ENCODE measurements at places on chromosomes 13 and 19.
A peak's percentile ranks its signal among the peaks of the same experiment; 100 is the strongest.

- DNase-seq = no peak
Observed at GRCh38 chr13:62251734-62252133, 836.1 kb upstream of the PCDH20 start.

DNA sequence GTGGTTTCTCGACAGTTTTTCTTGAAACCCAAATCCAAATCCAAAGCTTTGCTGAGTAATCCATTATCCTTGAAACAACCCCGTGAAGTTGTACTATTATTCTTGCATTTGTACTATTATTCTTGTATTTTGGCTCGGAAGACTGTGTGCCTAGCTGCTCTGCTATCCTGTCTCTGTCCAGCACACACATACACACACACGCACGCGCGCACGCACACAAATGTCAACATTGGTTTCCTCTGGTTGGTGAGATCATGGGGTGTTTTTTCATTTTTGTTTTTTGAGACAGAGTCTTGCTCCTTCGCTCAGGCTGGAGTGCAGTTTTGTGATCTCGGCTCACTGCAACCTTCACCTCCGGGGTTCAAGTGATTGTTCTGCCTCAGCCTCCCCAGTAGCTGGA lies 14.9 kb upstream of the KLK4 start:
- DNase-seq = no peak

GRCh38 chr13:49226613-49227012 lies 6.5 kb downstream of the MLNR start:
- DNase-seq = no peak

GRCh38 chr13:34372581-34372980 lies 554.6 kb downstream of the RFC3 start:
- no peak for DNase-seq

DNA sequence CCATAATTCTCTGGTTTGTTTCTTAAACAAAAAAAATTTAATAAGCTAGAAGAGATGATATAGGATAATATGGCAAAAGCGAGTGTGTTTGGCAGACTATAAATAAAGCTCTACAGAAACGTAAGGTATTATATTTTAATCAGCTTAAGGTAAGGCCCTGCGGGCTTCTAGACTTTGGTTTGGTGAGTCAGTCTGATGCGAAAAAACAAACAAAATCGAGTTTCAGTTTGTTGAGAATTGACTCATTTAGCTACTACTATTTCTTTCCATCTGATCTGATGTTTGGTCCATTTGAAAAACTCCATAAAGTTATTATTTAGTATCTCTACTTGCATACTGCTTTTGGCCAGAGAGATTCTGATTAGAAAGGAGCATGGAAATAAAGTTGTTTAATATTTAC lies 138.0 kb downstream of the MIPEP start:
- DNase-seq = no peak

DNA sequence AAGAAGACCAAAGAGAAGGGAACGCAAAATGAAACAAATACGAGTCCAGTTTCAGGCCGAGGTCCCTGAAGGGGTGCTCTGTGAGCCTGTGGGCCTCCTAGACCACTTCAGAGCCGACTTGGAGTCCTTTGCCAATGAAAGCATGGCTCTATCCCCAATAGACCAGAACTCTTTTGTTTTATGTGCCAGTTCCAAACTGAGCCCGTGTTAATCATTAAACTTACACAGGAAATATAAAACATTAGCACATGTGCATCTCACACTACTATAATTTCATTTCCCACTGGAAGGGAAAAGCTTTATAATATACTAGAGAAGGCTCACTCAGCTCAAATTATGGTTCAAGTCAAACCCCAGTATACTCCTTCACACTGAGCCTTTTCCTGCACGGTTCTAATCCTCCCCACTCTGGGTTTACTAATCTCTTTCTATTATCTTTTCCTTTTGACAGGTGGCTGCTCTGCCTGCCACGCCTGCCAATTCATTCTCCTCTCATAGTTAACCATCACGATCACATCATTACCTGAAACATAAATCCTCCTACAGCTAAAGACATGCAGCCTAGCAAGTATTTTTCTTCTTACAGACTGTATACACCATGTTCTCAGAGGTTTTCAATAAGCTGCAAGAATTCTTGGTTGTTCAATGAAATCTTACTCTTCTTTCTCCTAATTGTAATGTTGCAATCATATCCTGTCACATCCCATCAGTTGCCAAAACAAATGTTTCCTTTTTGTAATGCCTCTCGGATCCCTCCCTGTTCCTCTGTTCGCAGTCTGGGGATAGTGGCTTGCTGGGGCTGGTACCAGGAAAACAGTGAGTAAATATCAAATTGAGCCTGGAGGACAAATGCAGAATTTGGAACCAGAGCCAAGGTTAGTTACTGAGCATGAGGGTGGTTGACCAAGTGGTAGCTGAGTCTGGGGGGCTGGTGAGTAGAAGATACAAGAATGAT lies 18.8 kb upstream of the WASF3 start:
- no peak for DNase-seq

DNA sequence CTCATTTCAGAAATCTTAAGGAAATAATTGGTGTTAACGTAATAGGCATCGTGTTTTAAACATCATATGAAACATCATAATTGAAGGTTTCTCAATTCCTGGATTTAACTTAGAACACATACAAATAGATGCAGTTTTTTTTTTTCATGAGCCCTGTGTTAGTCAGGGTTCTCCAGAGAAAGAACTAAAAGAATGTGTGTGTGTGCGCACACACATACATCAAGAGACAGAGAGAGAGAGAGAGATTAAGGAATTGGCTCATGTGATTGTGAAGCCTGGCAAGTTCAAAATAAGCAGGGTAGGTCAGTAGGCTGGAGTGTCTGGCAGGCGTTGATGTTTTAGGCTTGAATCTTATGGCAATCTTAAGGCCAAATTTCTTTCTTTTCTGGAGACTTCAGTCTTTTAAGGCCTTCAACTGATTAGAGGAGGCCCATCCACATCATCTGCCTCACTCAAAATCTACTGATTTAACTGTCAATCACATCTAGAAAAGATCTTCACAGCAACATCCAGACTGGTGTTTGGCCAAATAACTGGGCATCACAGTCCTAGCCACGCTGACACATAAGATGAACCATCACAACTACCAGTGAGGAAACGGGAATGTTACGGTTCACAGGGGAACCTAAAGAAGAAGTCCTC lies 25.2 kb downstream of the SPATA13 start:
- no peak for DNase-seq

- DNase-seq = no peak
Observed at GRCh38 chr13:51262501-51263211, 40.5 kb downstream of the FAM124A start.

- no peak for DNase-seq
Observed at GRCh38 chr13:75327135-75327510, 154.8 kb downstream of the TBC1D4 start.

DNA sequence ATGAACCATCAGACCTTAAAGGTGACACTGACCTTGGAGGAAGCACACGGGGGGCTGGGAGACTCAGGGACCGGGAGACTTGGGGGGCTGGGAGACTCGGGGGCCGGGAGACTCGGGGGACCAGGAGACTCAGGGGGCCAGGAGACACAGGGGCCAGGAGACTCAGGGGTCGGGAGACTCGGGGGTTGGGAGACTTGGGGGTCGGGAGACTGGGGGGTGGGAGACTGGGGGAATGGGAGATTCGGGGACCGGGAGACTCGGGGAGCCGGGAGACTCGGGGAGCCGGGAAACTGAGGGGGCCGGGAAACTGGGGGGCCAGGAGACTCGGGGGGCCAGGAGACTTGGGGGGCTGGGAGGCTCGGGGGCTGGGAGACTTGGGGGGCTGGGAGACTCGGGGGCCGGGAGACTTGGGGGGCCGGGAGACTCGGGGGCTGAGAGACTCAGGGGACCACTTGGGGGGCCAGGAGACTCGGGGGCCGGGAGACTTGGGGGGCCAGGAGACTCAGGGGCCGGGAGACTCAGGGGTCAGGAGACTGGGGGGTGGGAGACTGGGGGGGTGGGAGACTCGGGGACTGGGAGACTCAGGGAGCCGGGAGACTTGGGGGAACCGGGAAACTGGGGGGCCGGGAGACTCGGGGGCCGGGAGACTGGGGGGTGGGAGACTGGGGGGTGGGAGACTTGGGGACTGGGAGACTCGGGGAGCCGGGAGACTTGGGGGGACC lies 62.9 kb downstream of the RASA3 start:
- no peak for DNase-seq

GRCh38 chr13:46614582-46614981 lies 61.6 kb downstream of the LRCH1 start:
- no peak for DNase-seq

DNA sequence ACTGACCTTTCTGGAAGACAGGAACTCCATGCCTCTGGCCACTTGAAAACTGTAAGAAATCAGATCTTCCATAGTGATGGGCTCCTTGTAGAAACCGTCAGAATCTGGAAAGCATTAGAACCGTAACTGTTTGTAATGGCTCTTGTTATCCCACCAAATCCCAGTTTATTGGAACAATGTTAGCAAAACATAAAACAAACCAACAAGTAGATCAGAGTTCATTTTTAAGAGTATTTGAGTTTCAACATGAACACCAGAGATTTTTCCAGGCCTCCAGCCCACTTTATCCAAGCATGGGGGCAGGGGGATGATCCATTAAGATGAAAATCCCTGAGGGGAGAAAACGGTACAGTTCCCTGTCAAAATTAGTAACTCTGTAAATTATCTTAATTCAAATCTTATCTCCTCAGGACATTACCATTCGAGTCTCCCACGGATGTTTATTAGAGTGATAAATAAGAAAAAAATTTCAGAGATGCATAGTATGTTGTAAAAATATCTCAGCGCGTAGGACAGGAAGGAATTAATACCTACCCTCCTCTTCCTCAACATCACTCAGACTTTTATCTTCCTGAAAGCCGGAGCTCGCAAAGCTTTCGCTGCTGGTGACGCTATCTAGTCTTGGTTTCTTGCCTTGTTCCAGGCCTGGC lies 172.5 kb downstream of the FLT1 start:
- DNase-seq = no peak

- no peak for DNase-seq
Observed at GRCh38 chr13:77872995-77873394, 45.6 kb downstream of the EDNRB start.

DNA sequence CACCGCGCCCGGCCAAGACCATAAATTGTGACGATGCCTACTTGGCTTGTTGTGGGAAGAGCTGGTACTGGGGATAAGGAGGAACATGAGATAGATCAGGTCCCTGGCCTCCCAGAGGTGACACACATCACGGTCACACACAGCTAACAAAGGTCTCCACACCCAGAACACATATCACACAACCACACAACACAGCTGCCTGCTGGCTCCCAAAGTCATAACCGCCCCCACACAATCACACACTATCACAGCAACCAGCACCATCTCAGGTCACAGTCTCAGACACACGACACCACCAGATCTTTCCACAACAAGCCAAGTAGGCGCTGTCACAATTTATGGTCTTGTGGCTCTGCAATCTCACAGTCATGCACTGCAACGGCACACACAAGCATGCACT lies 5.7 kb downstream of the COL5A3 start:
- no peak for DNase-seq

GRCh38 chr13:101751488-101751887 lies 299.0 kb downstream of the ITGBL1 start:
- peak; percentile 33 for DNase-seq

DNA sequence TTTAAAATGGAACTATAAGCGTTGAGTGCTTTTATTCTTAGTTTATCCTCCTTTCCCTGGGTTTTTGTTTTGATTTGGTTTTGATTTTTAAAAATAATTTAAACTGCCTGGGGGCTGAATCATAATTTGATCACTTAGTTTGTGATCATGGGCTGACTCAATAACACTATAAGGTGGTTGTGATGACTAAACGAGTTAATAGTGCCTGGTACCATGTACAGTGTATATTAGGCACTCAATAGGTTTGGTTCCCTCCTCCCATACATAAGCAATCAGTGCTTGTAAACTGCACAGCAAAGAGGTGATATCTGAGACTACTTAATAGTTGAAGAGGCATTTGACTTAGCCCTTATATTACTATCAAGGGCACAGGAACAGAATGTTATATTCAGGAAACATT lies 200.9 kb upstream of the RFC3 start:
- no peak for DNase-seq

- no peak for DNase-seq
Observed at GRCh38 chr13:49256841-49257240, 9.1 kb downstream of the CDADC1 start.

GRCh38 chr13:106852436-106852835 lies 284.5 kb upstream of the ARGLU1 start:
- no peak for DNase-seq

GRCh38 chr13:21048901-21049698 lies 12.3 kb downstream of the LATS2 start:
- no peak for DNase-seq

DNA sequence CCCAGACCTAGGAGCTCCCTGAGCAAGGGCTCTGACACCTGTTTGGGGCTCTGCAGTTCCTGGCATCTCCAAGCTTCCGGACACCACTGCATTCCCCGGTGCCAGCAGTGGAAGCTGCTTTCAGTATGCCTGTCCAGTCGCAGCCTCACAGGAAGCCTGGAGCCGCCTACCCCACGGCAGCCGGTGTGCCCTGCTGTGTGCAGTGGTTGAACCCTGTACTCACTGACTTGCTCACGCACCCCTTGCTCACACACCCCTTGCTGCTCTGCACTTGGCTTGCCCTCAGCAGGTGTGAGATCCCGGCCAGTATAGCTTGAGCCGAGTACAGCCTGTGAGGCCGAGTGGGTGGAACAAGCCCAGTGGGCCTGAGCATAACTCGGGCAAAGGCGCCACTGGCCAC lies 70.3 kb downstream of the PIBF1 start:
- DNase-seq = no peak

- no peak for DNase-seq
Observed at GRCh38 chr13:24630121-24630520, 50.1 kb upstream of the ATP12A start.

DNA sequence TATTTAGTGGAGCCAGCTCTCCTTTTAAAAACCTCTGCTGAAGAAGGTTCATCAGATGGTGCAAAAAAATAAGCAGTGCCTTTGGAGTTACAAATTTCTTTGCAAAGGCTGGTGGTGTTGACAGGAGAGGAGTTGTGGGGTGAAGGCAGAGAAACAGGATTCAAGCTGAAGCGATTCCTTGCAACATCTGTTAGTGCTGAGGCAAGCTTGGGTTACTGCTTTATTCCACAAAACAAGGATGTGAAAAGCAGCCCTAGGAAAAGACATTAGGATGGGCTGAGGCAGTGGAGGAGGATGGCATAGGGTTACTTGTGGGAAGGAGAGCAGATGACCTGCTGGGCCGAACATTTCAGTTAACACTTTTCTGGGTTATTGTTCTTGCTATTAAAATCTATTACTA lies 390.7 kb downstream of the DLEU7 start:
- DNase-seq = no peak

GRCh38 chr19:39248806-39249205 lies at the start of gene IFNL4:
TSS of gene IFNL4 (minus strand) at chr19:39248856.
- no peak for DNase-seq

GRCh38 chr13:87855553-87855952 lies 184.4 kb downstream of the SLITRK5 start:
- no peak for DNase-seq

Data from suppressor macrophage (primary cell).